Left forelimb (tissue), 1 donor: ENCODE measurements at places on chromosomes 16 and 17.

GRCh38 chr16:49855280-49855821 lies 561 bp downstream of the ZNF423 start:
- DNase-seq: peak; percentile 94

DNA sequence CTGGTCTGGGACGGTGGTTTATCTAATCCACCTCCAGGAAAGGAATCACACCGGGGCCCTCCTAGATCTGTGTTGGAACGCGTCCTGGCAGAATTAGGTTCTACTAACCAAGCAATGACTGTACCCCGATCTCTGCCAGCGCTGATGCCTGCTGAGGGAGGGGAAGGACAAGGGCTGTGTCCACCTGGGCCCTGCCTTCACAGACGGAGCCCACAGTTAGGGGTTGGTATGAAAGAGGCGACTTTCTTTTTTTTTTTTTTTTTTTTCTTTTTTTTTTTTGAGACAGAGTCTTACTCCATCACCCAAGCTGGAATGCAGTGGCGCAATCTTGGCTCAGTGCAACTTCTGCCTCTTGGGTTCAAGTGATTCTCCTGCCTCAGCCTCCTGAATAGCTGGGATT lies 9.9 kb upstream of the KRT19 start:
- no peak for DNase-seq

DNA sequence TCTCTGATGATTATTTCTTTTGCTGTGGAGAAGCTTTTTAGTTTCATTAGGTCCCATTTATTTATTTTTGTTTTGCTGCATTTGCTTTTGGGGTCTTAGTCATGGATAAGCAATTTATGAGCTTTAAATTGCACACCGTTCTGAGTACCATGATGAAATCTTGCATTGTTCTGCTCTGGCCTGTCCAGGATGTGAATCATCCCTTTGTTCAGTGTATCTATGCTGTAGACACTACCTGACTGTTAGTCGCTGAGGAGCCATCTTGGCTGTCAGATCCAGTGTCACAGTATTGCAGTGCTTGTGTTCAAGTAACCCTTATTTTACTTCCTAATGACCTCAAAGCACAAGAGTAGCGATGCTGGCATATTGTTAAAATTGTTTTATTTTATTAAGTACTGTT lies 218.0 kb upstream of the CNTNAP4 start:
- no peak for DNase-seq

GRCh38 chr16:3640632-3641501 lies 13.6 kb upstream of the DNASE1 start:
- DNase-seq: no peak

DNA sequence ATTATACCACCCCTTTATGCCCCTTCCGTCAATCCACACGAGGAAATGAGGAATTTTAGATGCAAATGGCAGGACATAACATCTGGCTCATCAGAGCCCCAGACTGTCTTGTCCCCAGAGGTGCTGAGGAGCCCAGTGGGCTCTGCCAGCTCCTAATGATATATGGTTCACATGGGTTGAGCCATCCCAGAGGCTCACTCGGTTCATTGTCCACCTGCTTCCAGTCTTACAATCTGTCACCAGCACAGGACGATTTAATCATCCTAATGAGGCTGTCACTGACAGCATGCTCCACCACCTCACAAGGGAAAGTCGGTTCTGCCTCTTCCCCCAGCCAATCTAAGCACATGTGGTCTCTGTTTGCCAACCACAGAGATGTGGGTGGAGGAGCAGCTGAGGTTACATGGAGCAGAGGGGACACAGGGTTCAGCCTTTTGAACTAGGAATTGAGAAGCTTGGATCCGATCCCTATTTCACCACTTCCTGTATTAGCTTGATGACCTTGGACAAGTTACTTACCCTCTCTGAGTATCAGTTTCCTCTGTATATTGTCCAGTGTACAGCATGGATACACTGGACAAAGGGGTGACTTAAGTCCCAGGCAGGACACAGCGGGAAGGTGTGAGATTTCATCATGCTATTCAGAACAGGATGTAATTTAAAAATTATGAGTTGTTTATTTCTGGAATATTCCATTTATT lies 27.0 kb upstream of the DHX8 start:
- DNase-seq: no peak

GRCh38 chr16:35188288-35189155 lies 1729.1 kb downstream of the TP53TG3F start:
- DNase-seq: no peak

GRCh38 chr17:74334393-74335039 lies 8.5 kb downstream of the KIF19 start:
- DNase-seq: no peak

DNA sequence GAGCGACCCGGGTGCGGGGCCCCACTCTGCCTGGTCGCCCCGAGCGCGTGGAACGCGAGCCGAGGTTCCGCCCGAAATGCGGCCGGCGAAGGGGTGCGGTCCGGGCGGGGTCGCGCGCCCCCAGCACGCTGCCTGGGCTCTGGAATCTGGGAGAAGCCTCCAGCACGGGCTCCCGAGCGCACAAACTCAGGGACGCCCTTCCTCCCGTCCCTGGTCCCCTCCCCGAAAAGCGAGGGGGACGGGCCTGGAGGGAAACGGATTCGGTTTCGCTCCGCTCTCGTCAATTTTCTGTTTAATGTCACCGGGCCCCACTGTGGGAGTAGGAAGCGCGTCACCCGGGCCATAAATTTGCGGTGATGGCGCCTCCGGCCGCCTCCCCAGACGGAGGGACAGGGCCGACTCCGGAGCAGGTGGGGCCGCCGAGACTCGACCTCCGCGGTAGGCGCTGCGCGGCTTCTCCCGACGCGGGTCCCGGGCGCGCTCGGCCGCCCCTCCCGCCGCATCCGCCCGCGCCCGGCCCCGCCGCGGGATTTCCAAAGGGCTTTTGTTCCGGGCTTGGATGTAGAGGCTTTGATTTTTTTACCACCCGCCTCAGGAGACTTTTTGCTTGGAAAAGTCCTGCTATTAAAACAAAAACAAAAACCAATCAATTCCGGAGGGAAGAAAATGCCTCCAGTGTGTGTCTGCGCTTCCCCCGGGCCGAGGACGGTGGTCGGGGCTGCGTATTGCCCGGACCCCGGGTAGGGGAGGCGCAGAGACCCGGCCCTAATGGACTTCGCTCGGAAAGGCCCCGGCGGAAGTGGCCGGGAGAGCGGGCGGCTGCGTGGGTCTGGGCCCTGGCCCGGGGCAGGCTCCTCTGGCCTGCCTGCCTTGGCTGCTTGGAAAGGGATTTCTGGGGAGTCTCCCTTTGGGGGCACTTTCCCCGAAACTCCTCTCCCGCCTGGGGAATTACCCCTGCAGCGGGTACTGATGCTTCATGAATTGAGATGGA lies 7.9 kb upstream of the BAHCC1 start:
- peak; percentile 82 for DNase-seq

DNA sequence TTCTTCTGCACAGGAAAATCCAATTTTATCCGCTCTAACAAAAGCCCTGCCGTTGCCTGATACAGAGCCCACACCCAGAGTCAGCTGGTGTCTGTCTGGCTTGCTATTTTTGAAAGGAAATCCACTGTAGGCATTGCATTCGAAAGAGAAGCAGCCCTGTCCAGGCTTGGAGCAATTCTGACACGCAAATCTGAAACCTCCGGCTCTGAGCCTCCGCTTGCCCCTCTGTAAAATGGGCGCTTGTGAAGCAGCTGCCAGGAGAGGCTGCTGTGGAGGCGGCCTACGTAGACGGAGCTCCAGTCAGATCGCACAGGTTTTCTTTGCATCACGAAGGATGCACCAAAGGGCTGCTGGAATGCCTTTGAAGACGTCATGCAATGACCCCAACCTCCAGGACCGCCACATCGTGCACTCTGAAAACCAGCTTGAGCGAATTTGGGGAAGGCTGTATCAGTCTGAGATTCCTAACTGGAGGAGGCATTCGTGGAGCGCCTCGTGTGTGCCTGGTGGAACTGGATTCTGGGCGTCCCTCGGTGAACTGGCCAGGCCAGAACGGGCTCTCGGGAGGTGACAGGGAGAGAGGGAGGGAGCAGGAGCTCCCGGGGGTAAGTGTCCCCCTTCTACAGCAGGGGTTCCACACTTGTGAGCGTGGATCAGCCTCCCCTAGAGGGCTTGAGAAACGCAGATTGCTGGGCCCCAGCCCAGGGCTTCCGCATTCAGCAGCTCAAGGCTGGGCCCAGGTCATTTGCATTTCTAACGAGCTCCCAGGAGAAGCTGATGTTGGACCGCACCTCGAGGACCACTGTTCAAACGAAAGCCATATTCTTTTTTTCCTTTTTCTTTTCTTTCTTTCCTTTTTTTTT lies 215.5 kb downstream of the MRTFB start:
- no peak for DNase-seq

DNA sequence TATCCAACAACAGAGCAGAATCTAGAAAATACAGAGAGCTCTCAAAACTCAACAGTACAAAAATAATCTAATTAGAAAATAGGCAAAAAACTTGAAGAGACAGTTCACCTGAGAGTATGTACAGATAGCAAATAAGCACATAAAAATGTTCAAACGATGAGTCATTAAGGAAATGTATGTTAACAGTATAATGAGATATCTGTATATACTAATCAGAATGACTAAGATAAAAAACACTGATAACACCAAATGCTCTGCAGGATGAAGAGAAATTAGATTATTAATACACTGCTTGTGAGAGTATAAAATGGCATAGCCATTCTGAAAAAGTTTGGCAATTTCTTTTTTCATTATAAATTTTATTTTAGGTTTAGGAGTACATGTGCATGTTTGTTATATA lies 1307.6 kb upstream of the GOT2 start:
- DNase-seq: no peak

GRCh38 chr16:15769239-15769638 lies 87.6 kb downstream of the MYH11 start:
- DNase-seq: no peak

GRCh38 chr17:80596760-80597608 lies 52.3 kb downstream of the RPTOR start:
- DNase-seq: no peak
